ENCODE measurements at places on chromosomes 16 and 17.

DNA sequence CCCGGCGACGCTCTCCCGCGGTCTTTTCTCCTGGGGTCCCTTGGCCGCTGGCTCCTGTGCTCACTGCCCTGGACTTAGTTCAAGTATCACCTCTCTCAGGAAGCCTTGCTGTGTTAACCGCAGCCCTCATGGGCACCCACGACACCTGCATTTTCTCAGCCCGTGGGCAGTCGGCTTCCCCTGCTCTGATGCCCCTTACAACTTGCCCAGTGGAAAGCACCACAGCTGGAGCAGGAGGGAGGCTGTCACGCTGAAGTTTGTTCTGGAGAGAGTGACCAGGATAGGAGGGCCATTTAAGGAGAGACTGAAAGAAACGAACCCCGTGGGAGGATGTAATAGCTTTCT is 395 bp downstream of the STXBP4 start:
- H3K27ac ChIP-seq: no peak overlapping the region
- peak; percentile 74 for ATAC-seq
- no peaks in the 10 kb centered on the region for H3K36me3 ChIP-seq
- H3K27me3 ChIP-seq: no peaks in the 10 kb centered on the region
- H3K4me1 ChIP-seq: peaks cover 6% of the 10 kb centered on the region

GRCh38 chr16:79801646-79802045 is 201.1 kb upstream of the MAF start:
- H3K27ac ChIP-seq: no peak overlapping the region
- no peaks in the 10 kb centered on the region for H3K36me3 ChIP-seq
- H3K4me1 ChIP-seq: no peaks in the 10 kb centered on the region
- ATAC-seq: no peak
- H3K27me3 ChIP-seq: peaks cover 6% of the 10 kb centered on the region

GRCh38 chr16:28193530-28194423 is 18.0 kb downstream of the XPO6 start:
- peak overlapping the region; percentile 92 for H3K27ac ChIP-seq
- peaks cover 79% of the 10 kb centered on the region for H3K4me1 ChIP-seq
- H3K27me3 ChIP-seq: no peaks in the 10 kb centered on the region

DNA sequence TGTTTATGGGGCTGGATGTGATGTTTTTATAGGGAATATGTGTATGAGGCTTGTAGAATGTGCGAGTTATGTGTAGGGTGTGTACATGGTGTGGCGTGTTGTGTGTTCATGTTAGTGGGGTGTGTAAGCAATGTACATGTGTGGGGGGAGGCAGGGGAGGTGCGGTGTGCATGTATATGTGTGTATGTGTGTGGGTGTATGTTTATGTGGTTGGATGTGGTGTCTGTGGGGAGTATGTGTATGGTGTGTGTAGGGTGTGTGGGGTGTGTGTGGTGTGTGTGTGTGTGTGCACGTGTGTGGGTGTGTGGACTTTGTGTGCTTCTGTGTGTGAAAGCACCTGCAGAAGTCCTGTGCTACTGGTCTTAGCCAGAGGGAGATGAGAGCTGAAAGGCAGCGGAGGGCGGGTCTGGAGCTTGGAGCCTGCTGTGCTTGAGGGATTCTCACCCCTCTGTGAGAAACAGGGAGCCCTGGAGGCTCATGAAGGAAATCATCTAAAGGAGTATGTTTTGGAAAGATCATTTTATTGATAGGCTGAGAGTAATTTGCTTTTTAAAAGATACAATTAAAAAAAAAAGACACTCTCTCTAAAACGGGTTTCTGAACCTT is 222.7 kb downstream of the HS3ST4 start:
- no peaks in the 10 kb centered on the region for H3K27me3 ChIP-seq
- H3K36me3 ChIP-seq: no peaks in the 10 kb centered on the region
- H3K4me1 ChIP-seq: no peaks in the 10 kb centered on the region
- ATAC-seq: no peak
- H3K27ac ChIP-seq: no peak overlapping the region

GRCh38 chr17:1272701-1273100 is 2.5 kb downstream of the BHLHA9 start:
- H3K4me1 ChIP-seq: peaks cover 30% of the 10 kb centered on the region
- no peaks in the 10 kb centered on the region for H3K36me3 ChIP-seq
- no peak overlapping the region for H3K4me3 ChIP-seq
- peak overlapping the region; percentile 3 for H3K27ac ChIP-seq
- no peak for ATAC-seq
- H3K27me3 ChIP-seq: peaks cover 28% of the 10 kb centered on the region

DNA sequence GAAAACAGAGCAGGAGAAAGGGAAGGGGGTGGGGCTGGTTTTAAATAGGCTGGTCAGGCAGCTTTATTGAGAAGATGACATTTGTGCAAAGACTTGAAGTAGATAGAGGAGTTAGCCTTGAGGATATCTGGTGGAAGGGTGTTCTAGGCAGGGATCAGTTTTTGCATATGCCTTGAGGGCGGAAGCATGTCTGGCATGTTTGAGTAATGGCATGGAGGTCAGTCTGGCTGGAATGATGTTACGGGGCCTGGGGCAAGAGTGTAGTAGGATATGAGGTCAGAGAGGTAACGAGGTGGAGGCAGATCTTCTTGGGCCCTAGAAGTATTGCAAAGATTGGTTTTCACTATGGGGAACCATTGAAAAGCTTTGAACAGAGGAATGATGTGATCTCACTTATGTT is 4.8 kb downstream of the RABEP1 start:
- H3K27ac ChIP-seq: peak overlapping the region; percentile 9
- no peak overlapping the region for H3K4me3 ChIP-seq
- H3K36me3 ChIP-seq: peaks cover 10% of the 10 kb centered on the region
- H3K27me3 ChIP-seq: no peaks in the 10 kb centered on the region
- peaks cover 63% of the 10 kb centered on the region for H3K4me1 ChIP-seq

GRCh38 chr16:82061861-82062525 is 26.9 kb downstream of the HSD17B2 start:
- no peaks in the 10 kb centered on the region for H3K36me3 ChIP-seq
- no peak overlapping the region for H3K4me3 ChIP-seq
- H3K4me1 ChIP-seq: no peaks in the 10 kb centered on the region
- no peak overlapping the region for H3K27ac ChIP-seq

GRCh38 chr16:4688674-4689045 is 4.7 kb upstream of the NUDT16L1 start:
- H3K27me3 ChIP-seq: no peaks in the 10 kb centered on the region
- H3K4me3 ChIP-seq: no peak overlapping the region
- ATAC-seq: no peak

- no peaks in the 10 kb centered on the region for H3K4me1 ChIP-seq
- peaks cover 52% of the 10 kb centered on the region for H3K27me3 ChIP-seq
- no peak overlapping the region for H3K4me3 ChIP-seq
- no peak overlapping the region for H3K27ac ChIP-seq
- no peak for ATAC-seq
- no peaks in the 10 kb centered on the region for H3K36me3 ChIP-seq
Observed at GRCh38 chr16:1054660-1055556, 17.6 kb upstream of the SSTR5 start.
